MG63 (cell line): ENCODE measurements at places on chromosomes 3 and 15.

DNA sequence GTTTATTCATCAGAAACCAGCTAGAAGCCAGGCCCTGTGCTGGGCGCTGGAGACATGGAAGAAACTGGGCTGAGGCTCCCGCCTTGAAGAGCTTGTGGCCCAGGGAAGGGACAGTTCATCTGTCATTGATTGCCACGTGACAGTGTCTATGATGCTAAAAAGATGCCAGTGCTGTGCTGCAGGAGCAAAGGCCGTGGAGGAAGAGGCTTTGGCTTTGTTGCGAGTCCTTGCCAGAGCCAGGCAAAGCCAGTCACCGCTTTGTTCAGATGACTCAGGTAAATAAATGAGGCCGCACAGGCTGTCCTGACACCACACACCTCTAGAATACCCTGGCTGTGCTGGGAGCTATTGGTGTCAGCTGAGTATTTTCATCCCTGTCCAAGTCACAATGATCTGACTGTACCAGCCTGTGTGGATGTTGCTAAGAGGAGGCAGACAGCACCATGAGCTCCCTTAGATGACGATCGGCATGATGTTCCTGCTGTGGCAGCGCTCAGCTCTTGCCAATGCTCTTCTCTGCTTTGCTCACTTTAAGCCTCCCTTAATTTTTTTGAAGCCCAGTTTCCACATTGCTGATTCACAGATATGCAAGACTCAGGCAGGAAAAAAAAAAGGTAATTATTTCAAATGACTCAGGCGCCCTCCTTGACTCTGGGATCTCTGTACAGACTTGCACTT, 77.5 kb downstream of the CCNL1 start:
- peak; percentile 28 for DNase-seq

GRCh38 chr3:188431553-188431952, 277.6 kb downstream of the LPP start:
- DNase-seq: no peak

- peak; percentile 90 for DNase-seq
Measured at GRCh38 chr15:48682942-48683651, 37.6 kb upstream of the FBN1 start.

DNA sequence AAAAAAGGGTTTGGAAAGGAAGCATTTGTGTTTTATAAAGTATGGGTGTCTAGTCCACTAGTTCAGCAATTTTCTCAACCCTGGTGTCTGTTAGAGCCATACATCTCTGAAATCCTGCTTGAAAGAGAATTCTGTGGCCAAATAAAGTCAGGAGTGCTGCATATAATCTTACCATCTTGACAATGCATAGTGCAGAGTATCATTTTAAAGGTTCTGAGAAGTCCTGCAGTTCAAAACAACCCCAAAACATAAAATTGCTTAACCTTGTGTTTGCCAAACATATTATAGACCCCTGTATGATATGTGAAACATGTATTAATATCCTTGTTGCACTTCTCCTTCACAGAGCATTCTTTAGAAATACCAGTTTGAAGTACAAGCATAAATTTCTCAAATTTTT, 191.3 kb downstream of the THSD4 start:
- DNase-seq: no peak

DNA sequence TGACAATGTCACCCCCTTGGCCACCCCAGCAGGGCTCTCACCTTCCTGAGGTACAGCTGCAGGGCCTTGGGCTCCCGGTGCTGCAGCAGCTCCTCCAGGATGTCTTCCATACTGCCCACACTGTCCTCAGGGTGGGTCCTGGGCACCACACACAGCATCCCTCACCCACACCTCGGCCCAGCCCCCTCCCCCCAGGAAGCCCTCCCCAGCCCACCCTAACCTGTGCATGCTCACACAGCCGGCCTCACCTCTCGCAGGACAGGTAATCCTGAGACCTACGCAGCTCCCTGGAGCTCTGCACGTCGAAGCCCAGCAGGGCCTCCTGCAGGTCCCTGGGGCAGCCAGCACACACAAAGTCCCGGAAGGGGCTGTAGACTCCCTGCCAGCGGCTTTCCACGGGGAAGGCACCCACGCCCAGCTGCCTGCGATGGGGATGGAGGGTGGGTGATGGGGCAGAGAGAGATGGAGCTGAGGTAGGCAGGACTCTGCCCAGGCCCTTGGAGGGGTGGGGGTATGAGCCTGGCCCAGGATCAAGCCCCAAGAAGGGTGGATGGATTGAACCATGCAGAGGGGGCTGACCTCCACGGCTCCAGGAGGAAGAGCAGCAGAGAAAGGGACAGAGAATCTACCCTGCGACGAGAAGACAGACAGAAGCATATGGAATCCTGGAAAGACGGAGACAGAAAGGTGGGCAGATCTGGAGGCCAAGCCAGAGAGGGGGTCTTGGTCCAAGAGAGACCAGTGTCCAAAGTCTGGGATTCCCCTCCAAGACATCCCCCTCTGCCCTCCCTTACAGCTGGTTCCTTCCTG, 16.7 kb downstream of the ALS2CL start:
- DNase-seq: no peak

- DNase-seq: peak; percentile 6
Measured at GRCh38 chr3:70550723-70551319, 238.4 kb upstream of the MDFIC2 start.

DNA sequence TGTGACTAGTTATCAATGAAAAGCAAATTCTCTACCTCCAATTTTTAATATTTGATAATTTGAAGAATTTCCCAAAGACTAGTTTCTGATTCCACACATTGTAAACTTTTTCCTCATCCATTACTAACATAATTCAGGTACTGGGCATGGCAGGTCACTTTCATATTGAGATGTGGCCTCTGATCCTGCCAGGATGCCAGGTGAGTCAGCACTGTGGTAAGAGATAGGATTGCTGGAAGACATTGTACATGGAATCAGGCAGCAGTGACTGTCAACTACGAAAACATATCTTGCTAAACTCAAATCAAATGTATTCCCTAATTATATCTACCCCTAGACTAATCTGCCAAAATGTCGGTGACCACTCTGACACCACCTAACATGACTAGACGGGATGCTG, 33.2 kb upstream of the POU1F1 start:
- DNase-seq: peak; percentile 7
